ENCODE measurements at places on chromosomes 13 and 19. TPM values are rescaled to one million over a fixed set of nuclear protein-coding genes. Genes with fewer than 3 reads are reported as not detected.

The ZNF681 gene
- total RNA-seq: 0.26 TPM

The TEX29 gene
- not detected for total RNA-seq

The PLIN4 gene
- 219 TPM for total RNA-seq

The SCGB2B2 gene
- 1.0 TPM for total RNA-seq

The AMER2 gene
- total RNA-seq: 0.04 TPM

GRCh38 chr19:47735131-47735530, 10.2 kb upstream of the NOP53 start:
- peaks cover 19% of the 10 kb centered on the region for H3K36me3 ChIP-seq
- DNase-seq: no peak
- no peak overlapping the region for H3K27ac ChIP-seq
- peaks cover 7% of the 10 kb centered on the region for H3K27me3 ChIP-seq
- H3K4me3 ChIP-seq: no peak overlapping the region
- H3K4me1 ChIP-seq: no peaks in the 10 kb centered on the region

GRCh38 chr13:29704648-29705047, 109.2 kb upstream of the SLC7A1 start:
- H3K4me1 ChIP-seq: no peaks in the 10 kb centered on the region
- H3K27ac ChIP-seq: no peak overlapping the region
- no peak overlapping the region for H3K4me3 ChIP-seq
- no peaks in the 10 kb centered on the region for H3K36me3 ChIP-seq
- H3K27me3 ChIP-seq: no peaks in the 10 kb centered on the region

- no peaks in the 10 kb centered on the region for H3K36me3 ChIP-seq
- no peak overlapping the region for H3K4me3 ChIP-seq
- no peak for DNase-seq
Measured at GRCh38 chr19:54325194-54325621, 12.2 kb upstream of the LILRA5 start.

GRCh38 chr13:33756929-33757328, 61.0 kb upstream of the RFC3 start:
- no peak overlapping the region for H3K4me3 ChIP-seq
- DNase-seq: no peak
- no peaks in the 10 kb centered on the region for H3K36me3 ChIP-seq
- H3K27ac ChIP-seq: no peak overlapping the region
- H3K4me1 ChIP-seq: no peaks in the 10 kb centered on the region

GRCh38 chr13:83007226-83007625, 875.0 kb downstream of the SLITRK1 start:
- no peak overlapping the region for H3K4me3 ChIP-seq
- no peak overlapping the region for H3K27ac ChIP-seq
- no peaks in the 10 kb centered on the region for H3K36me3 ChIP-seq
- no peaks in the 10 kb centered on the region for H3K27me3 ChIP-seq

- no peak for DNase-seq
- H3K4me3 ChIP-seq: no peak overlapping the region
- no peaks in the 10 kb centered on the region for H3K36me3 ChIP-seq
- no peaks in the 10 kb centered on the region for H3K4me1 ChIP-seq
- no peak overlapping the region for H3K27ac ChIP-seq
- no peaks in the 10 kb centered on the region for H3K27me3 ChIP-seq
Measured at GRCh38 chr13:71240911-71241310, 626.1 kb downstream of the DACH1 start.

DNA sequence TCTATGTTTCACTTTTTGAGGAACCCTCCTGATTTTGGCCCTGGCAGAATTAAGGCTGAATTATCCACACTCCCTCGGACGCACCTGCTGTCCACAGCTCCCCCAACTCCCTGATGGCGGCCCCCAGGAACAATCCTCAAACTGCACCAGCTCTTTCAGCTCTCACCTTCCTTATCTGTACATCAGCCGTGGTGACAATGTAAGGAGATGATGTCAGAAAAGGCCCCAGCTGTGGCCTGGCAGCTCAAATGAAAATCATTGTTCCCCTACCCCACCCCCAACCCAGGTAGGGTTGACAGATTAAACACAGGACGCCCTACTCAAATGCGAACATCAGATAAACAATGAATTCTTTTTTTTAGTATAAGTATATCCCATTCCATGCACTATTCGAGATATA, 35.0 kb upstream of the KLF2 start:
- DNase-seq: no peak
- no peaks in the 10 kb centered on the region for H3K36me3 ChIP-seq
- H3K4me1 ChIP-seq: peaks cover 27% of the 10 kb centered on the region

- H3K4me3 ChIP-seq: peak overlapping the region; percentile 41
- peaks cover 99% of the 10 kb centered on the region for H3K4me1 ChIP-seq
- no peaks in the 10 kb centered on the region for H3K36me3 ChIP-seq
- no peaks in the 10 kb centered on the region for H3K27me3 ChIP-seq
Measured at GRCh38 chr19:15292847-15293582, 39.3 kb downstream of the BRD4 start.

GRCh38 chr13:23778879-23779278, 110.3 kb downstream of the MIPEP start:
- no peak overlapping the region for H3K27ac ChIP-seq
- no peak overlapping the region for H3K4me3 ChIP-seq
- no peak for DNase-seq
- no peaks in the 10 kb centered on the region for H3K36me3 ChIP-seq

GRCh38 chr19:41701401-41702075, 6.9 kb upstream of the CEACAM5 start:
- H3K27me3 ChIP-seq: peaks cover 4% of the 10 kb centered on the region
- H3K4me1 ChIP-seq: no peaks in the 10 kb centered on the region

- H3K27ac ChIP-seq: no peak overlapping the region
- no peak overlapping the region for H3K4me3 ChIP-seq
- no peak for DNase-seq
- peaks cover 10% of the 10 kb centered on the region for H3K27me3 ChIP-seq
- H3K36me3 ChIP-seq: no peaks in the 10 kb centered on the region
Measured at GRCh38 chr13:24699541-24699940, 19.3 kb downstream of the ATP12A start.

GRCh38 chr13:43088093-43088511, 64.7 kb downstream of the DNAJC15 start:
- no peaks in the 10 kb centered on the region for H3K27me3 ChIP-seq
- no peak for DNase-seq
- H3K27ac ChIP-seq: no peak overlapping the region
- H3K4me3 ChIP-seq: peak overlapping the region; percentile 52
- H3K4me1 ChIP-seq: peaks cover 3% of the 10 kb centered on the region
- no peaks in the 10 kb centered on the region for H3K36me3 ChIP-seq

- no peak overlapping the region for H3K27ac ChIP-seq
- H3K36me3 ChIP-seq: peaks cover 7% of the 10 kb centered on the region
- H3K4me1 ChIP-seq: no peaks in the 10 kb centered on the region
- no peak overlapping the region for H3K4me3 ChIP-seq
- DNase-seq: peak; percentile 58
Measured at GRCh38 chr19:10553943-10554381, 10.3 kb downstream of the ATG4D start.

DNA sequence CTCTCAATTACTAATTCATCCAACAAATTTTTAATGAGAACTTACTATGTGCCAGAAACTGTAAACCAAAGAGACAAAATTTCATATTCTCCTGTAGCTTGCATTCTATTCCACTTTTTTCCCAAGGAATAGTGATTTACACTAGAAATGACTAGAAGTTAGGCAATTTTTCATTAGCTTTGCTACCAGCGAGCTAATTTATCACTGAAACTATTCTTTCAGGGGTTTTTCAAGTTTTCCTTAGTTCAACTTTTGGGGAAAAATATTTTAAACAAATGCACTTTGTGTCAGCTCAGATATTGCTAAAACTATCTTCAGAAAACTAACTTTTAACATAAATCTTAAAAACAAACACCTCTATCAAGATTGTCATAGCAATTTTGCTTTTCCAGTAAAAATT, 5.4 kb downstream of the TNFRSF19 start:
- H3K36me3 ChIP-seq: no peaks in the 10 kb centered on the region
- no peaks in the 10 kb centered on the region for H3K27me3 ChIP-seq
- no peak overlapping the region for H3K27ac ChIP-seq
- DNase-seq: no peak
- no peak overlapping the region for H3K4me3 ChIP-seq

GRCh38 chr19:17581211-17581874, 25.9 kb downstream of the COLGALT1 start:
- H3K4me3 ChIP-seq: no peak overlapping the region
- no peak overlapping the region for H3K27ac ChIP-seq
- DNase-seq: no peak

- H3K27ac ChIP-seq: no peak overlapping the region
- H3K36me3 ChIP-seq: no peaks in the 10 kb centered on the region
- no peak overlapping the region for H3K4me3 ChIP-seq
Measured at GRCh38 chr19:16018106-16018755, 58.1 kb upstream of the TPM4 start.

DNA sequence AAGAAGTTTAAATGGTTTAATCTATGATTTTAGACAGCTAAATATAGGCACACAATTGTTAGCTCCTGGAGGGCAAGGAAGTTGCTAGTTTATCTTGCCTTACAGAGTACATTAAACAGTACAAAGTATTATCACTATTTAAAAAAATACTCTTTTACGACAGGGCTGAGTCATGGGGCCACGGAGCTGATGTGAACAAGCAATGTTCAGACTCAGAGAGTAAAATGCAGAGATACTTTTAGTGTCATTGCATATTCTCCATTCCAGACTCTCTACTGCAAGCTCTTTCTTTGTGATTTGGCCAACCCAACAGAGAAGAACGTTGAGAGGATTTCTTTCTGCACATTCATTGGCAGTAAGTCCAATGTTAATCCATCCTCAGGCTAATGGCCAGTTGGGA, 352.4 kb downstream of the SPRY2 start:
- H3K36me3 ChIP-seq: no peaks in the 10 kb centered on the region
- DNase-seq: no peak
- no peaks in the 10 kb centered on the region for H3K4me1 ChIP-seq
- H3K27ac ChIP-seq: no peak overlapping the region
- no peaks in the 10 kb centered on the region for H3K27me3 ChIP-seq

GRCh38 chr13:106700439-106700838, 132.5 kb upstream of the ARGLU1 start:
- H3K27me3 ChIP-seq: no peaks in the 10 kb centered on the region
- H3K36me3 ChIP-seq: no peaks in the 10 kb centered on the region
- no peak overlapping the region for H3K27ac ChIP-seq
- no peaks in the 10 kb centered on the region for H3K4me1 ChIP-seq
- H3K4me3 ChIP-seq: no peak overlapping the region
